Stimulated activated CD4-positive, alpha-beta T cell treated with anti-CD3 and anti-CD28 coated beads, TNF-alpha, amount 100 ng/mL, for 24 hours (primary cell): ENCODE measurements at places on chromosomes 1 and 21.

- no peak for DNase-seq
These were observed 25.8 kb upstream of the LAPTM5 start for GRCh38 chr1:30783256-30783915.

DNA sequence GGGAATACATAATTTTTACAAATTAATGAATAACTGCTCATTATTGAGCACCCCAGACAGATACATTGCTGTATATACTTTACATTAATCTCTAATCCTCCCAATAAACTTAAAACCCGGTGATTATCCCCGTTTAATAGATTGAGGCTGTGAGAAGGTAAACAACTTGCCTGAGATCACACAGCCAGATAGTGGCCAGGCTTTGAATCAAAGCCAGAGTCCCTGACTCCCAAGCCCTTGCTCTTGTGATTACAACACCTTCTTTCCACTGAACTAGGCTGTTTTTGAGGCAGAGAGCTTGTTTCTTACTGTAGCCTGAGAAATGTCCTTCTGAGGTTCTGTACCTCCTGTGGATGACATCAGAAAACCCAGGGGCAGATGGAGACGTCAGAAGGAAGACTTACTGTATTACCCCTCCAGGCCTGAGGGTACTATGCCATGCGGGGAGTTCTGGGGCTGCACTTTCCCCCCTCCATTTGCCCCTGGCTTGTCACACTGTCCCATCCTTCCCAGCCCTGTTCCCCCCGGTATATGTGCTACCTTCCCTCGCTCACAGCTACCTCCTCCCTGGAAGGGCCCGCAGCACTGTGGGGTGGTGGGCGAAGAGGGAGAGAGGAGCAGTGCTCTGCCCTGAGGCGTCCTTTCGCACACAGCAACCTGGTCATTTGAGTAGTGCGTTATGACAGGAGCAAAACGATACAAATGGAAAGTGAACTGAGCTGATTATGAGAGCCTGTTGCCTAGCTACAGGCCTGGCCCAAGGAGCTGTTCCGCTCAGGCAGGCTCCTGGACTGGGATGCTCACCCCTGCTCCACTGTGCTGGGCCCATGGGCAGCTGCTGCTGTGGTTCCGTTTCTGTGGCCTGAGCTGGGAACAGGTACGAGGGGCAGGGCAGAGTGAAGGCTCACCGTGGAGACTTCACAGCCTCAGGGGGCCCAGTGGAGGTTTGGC is 4.6 kb downstream of the KCNC4 start:
- DNase-seq: no peak

DNA sequence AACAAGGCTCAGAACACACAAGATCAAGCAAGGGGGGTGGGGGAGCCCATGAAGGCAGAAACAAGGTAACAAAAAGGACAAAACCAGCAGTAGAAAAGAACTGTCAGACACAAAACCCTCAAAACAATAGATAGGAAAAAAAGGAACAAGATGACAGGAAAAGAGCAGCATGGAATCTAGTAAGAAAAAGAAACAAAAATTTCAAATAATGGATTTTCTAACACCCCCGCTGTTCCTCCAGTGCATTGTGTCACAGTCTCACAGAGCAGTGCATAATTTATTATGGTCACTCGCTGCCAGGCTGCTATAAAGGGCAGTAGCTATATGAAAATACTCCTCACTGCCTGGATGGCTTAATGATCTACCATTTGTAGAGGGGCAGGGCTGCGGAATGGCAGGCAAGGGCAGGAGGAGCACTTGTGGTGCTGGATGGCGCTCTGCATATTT is 567.9 kb downstream of the DPYD start:
- no peak for DNase-seq

DNA sequence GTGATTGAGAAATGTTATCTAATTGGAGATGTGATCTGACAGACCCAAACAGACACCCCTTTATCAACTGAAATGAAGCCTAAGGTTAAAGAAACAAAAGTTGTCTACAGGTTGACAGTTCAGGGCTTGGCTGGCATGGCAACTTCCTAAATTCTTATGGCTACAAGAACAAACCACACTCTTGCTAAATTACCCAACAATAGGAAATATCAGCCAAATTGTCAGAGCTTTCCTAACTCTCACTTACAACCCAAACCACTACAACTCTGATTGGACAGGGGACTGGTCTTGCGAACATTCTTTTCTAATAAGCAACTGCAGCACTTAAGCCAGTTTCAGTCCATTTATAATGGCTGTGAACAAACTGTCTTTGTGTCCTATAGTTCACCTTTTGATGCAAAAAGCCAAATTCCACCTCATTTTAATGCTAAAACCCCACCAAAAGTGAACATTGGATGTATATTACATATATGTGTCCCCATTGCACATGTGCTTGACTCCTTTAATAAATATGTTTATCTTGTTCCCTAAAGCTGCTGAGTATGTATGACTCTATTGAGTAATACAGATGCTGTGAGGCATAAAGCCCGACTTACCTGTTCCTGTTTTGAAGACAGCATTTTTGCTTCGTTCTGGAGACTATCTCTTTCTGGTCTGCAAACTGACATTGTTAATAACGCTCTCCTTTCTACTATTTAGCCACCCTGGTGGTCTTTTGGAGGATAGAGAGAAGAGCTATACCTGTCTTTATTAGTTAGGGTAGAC is 101.3 kb upstream of the HMCN1 start:
- no peak for DNase-seq

- no peak for DNase-seq
These were observed 690 bp downstream of the B3GALNT2 start for GRCh38 chr1:235503403-235504121.

DNA sequence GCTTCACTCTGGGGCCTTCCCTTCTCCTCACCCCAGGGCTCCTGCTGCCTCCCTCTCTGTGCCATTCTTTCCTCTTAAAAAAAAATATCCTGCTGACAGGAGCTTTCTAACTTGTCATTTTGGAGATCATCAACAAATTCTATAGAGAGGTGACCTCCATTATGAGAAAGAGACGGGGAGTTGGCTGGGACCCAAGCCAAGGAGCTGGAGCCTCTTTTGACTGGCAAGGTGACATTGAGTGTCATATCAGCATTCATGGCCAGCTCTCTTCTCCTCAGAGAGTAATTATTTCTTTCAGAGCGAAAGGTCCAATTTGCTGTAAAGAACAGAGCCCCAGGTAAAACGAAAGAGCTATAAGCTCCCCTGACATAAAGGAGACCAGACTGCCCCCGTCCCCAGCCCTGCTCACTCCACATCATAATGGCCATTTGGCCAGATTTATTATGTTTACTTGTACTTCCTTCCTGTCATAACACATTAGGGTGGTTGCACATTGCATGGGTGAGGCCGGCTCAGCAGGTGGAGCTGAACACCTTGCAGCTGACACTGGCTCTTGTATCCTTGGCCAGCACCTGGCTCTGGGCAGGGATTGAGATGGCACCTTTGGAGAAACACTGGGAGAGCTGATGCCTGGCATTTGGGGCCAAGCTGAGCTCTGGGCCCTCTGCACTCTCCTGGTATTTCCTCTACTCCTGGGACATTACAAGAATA is 404.0 kb upstream of the VAMP3 start:
- DNase-seq: no peak

DNA sequence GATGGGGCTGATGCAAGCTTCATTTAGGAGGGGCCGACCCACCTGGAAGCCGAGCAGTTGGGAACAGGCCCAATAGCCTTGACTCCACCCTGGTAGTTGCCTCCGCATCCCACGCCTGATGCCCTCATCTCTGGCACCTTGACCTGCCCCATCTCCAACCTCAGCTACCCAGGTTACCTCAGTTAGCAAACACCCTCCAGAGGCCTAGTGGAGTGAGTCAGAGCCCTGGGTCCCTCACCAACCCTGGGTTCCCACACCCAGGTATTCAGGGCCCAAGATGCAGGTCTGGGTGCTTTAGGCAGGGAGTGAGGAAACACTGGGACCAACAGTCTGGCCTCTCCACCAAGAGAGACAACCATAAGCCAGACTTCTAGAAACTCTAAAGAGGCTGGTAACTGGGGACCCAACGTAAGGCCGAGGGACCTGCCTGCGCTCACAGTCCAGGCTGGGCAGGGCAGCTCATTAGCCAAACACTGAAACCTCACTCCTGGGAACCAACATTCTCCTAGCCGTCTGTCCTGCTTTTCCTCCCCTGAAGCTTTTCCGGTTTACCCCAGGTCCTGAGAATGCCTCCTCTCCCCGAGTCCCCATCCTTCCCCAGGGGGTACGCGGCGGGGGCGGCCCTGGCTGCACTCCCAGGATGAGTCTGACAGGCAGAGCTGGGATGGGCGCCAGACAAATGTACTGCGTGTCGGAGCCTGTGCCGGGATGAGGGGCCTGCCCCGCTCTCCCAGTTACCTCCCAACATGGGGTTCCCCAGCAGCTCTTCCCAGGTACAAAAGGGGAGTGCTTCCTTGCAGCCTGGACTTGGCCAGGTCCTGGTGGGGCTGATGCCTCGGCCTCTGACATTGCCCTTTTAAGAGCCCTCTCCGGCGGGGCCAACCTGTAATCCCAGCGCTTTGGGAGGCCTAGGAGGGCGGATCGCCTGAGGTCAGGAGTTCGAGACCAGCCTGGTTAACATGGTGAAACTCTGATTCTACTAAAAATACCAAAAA is 8.9 kb upstream of the CELSR2 start:
- no peak for DNase-seq

DNA sequence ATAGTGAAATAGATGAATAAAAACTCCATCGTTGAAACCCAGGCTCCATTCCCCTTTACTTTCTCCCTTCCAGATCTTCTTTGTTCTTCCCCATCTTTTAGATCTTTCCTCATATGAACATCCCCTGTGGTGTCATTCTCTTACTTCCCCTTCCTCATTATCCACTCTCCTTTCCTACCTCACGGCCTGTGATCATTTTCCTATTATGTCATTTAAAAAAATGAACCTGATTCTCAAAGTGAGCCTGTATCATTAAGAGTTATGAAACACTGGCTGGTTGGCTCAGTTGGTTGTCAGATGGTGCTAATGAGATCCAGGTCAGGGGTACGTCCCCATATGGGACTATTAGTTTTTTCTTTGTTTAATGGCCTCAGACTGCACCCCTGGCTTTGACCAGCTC is 38.3 kb downstream of the TCEANC2 start:
- DNase-seq: no peak

DNA sequence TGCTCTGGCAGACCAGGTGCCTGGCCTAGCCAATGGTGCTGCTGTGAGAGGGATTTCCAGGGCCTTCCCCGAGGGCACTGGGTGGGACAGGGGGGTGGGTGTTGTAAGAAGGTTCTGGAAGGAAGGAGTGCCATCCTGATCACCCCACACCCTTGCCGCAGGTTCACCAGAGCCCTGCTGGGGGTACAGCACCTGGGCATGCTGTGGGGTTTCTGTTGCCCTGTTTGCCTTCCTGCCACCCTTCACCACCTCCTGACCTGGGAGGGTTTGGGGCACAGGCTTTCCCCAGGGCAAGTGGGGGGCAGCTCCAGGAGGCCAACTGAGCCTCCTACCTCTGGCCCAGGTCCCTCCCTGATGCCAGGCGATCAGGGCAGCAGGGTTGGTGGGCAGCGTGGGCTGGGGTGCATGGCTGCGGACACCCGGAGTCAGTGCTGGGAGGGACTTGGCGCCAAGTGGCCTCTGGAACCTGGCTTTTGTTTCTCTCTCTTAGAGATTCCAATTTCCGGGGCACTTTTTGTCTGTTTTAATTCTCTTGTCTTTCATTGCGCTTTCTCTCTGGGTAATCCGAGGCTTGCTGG is 318.8 kb downstream of the PTPRU start:
- DNase-seq: no peak

- no peak for DNase-seq
These were observed 33.9 kb downstream of the WDR4 start for GRCh38 chr21:42845296-42845965.

DNA sequence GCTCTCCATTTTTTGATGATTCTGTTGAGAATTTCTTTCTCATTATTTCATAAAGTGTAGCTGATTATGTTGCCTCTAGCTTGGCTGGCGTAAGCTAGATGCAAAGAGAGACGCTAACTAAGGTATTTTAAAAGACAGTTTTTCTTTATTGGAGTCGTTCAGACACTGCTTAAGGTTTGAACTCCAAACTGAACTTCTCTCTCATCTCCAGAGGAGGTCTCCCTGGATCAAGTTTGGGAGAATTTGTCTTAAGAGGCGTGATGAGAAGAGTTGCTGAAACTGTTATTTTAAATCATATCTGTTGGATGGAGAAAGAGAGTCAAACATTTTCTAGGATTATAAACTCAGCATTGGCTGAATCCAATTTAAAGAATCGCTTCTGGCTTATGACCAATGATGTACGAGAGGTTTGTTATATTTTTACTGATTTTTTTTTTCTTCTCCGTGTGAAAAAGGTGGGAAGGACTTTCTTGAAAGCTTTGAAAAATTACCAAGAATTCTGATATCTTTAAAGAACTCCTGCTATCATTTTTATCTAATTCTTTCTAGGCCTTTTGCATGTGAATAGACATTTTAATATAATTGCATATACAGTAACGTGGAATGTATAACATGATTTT is 34.0 kb downstream of the MAP3K7CL start:
- no peak for DNase-seq

- no peak for DNase-seq
These were observed 7.0 kb upstream of the TAL1 start for GRCh38 chr1:47238935-47239592.
